ENCODE measurements at places on chromosomes 4 and X.

DNA sequence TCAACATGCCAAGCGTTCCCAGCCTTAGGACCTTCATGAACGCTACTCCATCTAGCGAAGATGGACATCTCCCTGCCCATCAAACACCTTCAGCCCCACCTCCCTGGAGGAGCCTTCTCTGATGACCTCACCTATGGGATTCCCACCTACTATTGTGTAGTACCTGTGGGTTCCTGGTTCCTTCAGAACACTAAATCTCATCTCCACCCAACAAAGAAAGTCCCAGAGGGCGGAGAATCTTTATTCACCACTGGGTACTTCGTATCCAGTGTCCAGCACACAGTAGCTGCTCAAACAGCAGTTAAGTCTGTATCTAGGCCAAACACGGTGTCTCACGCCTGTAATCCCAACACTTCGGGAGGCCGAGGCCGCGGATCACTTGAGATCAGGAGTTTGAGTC is 10.1 kb downstream of the RBM47 start:
- no peak for DNase-seq

DNA sequence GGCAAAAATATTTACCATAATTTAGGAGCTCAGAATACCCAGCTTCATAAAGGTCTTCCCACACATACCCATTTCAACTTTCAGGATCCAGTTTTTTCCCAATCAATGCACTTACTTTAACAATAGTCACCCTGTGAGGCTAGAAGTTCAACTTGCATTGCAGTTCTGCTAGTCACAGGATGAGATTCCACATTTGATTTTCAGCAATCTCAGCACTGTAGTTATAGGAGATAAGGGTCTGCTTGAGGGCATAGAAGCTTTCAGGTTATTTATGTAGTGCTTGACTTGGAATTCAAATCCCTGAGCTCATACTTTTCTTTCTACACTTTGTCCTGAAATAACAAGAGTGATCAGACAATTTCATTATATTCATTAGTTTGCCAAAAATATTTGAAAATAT is 78.3 kb upstream of the IL2 start:
- DNase-seq, result no peak

DNA sequence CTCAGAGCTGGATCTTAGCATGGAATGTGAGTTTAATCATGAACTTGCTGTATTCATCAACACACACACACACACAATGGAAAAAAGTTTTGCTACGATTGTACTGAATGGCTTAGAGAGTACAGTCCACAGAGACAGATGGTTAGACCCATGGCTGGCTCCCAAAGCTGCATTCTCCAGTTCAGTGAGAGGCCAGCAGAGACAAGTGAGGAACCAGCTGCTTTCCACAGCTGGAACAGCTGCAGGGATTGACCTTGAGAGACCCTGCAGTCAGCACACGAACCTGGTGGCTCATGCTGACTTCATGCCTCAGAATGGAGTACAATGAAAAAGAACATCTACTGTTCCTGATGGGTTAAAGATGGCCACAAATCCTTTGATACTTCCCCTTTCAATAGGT is 94.5 kb downstream of the DHX15 start:
- DNase-seq, result no peak

- DNase-seq, result no peak
These were observed 460.5 kb upstream of the CNKSR2 start for GRCh38 chrX:20913760-20914159.

DNA sequence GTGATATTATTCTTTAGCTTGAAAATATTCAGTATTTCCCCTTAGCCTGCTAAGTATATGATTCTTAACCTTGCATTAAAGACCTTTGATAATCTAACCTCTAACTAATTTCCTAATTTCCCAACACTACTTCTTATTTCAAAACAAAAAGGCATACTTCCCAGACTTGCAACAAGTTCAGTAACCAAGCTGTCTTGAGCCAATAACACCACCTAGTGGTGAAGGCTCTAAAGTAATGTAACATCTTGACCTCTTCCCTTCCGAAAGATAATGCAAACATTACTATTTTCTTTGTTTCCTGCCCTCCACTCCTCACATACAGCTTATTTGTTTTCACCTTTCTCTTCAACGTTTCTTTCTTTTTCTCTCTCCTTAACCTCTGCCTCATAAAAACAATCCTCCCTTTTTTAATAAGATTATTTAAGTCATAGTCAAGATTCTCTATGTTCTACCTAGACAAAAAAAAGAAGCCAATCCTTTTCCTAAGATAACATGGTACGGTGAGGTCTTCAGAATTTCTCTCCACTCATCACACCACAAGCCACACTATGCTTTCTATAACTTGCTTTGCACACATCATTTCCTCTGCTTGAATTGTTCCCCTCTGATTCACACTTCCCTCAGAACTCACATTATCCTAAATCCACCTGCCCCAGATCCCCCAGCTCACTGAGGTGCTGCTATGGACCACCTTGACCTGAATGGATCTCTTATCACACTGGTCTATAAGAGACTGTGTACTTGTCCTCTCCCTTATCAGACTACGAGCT is 3.5 kb downstream of the FAT1 start:
- peak; percentile 2 for DNase-seq

Measured in SW 1271 (cell line).